T-helper 2 cell (primary cell): ENCODE measurements at places on chromosomes 6 and 20.

GRCh38 chr6:38493931-38494547 lies 145.7 kb downstream of the BTBD9 start:
- peak; percentile 66 for DNase-seq

- no peak for DNase-seq
Measured at GRCh38 chr6:110265273-110265672, 85.0 kb downstream of the CDC40 start.

DNA sequence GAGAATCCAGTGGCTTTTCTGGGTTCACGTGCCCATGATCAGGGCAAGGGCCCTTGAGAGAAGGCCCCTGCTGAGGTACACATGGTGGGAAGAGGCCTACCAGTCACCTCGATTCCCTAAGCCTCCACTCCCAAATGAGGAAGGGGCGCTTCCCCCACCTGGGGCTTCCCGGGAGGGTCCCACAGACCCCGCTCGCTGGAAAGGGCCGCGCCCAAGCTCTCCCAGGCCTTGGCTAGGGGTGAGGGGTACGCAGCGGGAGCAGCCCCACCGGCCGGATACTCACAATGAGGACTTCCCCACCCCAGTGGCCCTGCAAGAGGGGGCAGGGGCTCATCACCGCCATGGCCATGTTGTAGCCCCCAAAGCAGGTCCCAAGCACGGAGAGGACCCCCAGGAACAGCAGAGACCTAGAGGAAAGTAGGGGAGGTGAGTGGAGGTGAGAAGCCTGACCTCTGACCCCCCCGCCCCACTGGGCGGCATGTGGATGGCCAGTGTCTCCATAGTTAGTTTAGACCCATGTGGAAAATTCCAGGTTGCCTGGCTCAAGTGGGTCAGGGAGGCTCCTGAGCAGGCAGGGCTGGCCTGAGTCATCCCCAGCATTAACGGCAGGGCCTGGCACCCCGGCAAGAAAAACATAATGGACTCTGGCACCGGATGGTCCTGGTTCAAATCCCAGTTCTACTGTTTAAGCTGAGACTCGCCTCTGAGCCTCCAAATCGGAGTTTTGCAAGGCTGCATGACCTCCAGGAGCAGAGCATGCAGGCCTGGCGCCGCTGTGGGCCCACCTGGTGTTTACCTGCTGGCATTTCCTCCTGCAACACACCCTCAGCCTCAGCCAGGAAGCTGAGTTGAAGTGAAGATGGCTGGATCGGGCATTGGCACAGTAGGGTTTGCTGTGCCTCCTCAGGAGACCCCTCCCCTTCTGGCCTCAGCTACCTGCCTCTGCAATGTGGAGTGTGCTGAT lies 6.6 kb downstream of the SLC52A3 start:
- no peak for DNase-seq

- DNase-seq: no peak
Measured at GRCh38 chr6:15736297-15736696, 73.5 kb upstream of the DTNBP1 start.

GRCh38 chr6:31575335-31575901 lies at the start of gene TNF:
Gene TNF (plus strand): TSS chr6:31575565. CDS start chr6:31575742, 177 bp downstream.
- peak; percentile 77 for DNase-seq

- no peak for DNase-seq
Measured at GRCh38 chr6:41638002-41638934, at the start of gene MDFI. Gene MDFI (plus strand): TSS chr6:41638468. CDS start chr6:41638750, 282 bp downstream.

- DNase-seq: no peak
Measured at GRCh38 chr6:7195339-7196018, 87.7 kb downstream of the RREB1 start.

- DNase-seq: no peak
Measured at GRCh38 chr6:30991891-30992290, 8.4 kb downstream of the MUC21 start.

GRCh38 chr6:158367816-158368215 lies 55.6 kb downstream of the TULP4 start:
- DNase-seq: no peak

- no peak for DNase-seq
Measured at GRCh38 chr6:140809694-140810101, 1323.0 kb upstream of the GJE1 start.

DNA sequence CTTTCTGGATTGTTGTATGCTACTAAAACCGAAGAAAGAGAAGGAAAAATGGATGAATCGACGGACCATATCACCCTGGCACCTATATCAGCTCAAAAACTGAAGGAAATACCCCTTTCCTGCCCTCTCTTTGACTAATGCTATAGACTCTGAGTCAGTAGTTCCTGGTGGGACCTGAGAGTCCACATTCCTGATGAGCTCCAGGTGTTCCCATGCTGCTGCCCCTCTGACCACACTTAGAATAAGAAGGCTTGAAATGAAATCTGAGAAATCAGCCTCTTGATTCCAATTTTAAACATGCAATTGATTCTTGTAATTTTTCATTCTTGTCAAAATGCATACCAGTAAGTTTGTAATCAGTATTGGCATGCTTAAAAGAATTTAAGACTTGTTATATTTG lies 75.2 kb downstream of the PRL start:
- no peak for DNase-seq

GRCh38 chr6:50966986-50967385 lies 148.3 kb downstream of the TFAP2B start:
- no peak for DNase-seq

DNA sequence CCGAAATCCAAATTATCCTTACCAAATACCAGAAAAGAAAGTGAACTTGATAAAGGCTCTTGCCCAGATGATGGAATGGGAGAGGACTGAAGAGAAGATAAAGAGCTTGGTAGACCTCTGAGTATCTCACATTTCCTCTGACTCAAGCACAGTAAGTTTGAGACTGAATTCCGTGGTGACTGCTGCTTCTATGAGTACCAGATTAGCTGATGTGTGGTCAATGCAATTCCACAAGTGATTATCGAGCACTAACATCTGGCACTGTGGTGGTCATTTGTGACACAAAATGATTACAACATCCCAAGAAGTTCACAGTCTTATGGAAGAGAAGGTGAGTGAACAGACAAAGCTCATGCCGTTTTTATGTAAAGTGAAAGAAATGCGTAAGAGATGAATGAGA lies 2.6 kb upstream of the RPS6KA2 start:
- no peak for DNase-seq

DNA sequence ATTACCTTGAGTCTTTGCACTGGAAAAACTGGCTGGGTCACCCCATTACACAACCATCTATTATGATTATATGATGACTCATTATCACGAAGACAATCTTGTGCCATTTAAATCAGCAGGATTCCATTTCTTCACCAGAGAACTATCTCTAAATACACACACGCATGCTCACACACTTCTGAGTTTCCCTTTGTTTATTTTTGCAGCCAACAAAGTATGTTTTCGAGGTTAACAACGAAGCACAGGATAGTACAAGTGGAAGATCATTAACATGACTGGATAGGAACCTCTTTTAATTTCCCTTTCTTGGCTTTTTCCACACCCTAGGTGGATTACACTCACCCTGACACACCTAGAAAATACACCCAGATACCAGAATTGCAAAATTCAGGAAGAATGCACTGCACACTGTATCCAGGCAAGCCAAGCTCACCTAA lies 18.9 kb downstream of the PERP start:
- no peak for DNase-seq

DNA sequence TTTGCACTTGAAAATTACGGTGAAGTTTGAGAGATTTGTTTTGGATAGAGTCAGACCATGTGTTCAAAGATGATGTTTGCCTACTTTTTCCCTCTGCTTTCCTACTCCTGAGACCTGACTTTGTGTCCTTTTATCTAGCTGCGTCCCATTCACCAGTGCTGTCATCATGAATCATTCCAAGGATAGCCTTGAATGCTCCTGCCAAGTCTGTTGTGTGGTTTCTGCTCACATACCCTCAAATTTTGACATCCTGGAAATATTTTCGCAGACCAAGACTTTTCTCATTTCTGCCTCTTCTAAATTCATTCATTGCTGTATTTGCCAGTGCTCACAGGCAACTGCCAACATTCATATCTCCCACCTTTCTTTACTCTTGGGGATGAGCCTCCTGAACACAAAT lies 175.9 kb upstream of the SCGN start:
- DNase-seq: no peak

GRCh38 chr20:15992564-15992963 lies 580.7 kb downstream of the KIF16B start:
- no peak for DNase-seq

- DNase-seq: no peak
Measured at GRCh38 chr20:62042025-62042820, 23.5 kb downstream of the TAF4 start.

DNA sequence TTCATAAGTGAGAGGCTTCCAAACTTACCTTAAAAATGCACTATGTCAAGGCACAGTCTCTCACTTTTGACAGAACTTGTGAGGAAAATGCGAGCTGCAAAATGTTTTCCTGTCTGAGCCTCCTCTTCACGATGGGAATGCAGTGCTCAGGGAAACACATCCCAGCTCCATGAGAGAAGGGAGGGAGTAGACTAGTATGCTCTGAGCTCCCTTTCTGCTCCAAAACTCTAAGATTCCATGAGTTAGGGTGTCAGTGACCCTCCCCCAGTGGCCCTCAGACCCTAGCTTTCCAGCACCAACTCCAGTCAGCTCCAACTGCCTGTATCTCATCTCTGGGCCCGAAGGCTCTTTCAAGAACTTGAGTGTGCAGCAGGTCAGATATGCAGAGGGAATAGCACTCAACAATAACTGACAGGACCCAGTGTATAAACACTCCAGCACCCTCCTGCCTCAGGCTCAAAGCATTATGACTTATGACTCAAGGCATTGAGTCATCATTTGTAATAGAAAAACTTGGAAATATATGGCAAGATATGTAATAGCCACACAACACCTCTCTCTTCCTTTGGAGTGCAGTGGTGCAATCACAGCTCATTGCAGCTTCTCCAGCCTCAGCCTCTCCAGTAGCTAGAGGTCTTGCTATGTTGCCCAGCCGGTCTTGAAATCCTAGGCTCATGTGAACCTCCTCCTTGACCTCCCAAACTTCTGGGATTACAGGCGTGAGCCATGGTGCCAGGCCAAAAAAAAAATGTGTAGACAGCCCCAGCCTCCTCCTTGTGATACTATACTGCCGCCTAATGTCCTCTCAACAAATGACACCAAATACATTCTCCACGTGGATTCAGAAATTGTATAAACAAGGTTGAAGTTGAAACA lies 16.7 kb upstream of the ENTPD6 start:
- peak; percentile 51 for DNase-seq

- no peak for DNase-seq
Measured at GRCh38 chr6:74519163-74519562, 686.7 kb downstream of the COL12A1 start.

DNA sequence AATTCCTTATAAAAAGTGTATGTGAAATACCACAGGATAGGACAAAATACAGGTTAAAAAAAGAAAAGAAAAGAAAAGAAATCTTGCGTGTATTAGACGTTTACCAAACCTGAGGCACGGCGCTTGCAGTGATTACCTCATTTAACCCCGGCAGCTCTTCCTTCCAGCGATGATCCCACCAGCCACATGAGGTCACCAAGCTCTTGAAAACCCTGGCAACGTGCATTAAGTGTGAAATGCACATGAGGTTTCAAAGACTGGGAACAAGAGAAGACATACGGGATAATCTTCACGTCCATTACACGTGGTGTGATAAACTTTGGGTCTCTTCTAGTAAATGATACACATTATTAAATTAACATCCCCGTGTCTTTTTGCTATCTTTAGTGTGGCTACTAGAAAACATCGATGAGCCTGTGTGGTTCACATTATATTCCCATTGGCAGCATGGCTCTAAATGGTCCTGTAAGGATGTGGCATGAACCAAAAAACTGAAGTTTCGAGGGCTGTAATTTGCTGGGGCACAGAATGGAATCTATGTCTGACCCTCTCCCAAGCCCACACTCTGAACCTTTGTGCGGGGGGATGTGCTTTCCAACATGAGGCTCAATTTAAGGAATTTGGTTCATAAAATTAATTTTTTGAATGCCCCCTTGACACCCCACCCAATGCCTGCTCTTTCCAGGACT lies 59.2 kb upstream of the THBS2 start:
- DNase-seq: no peak

DNA sequence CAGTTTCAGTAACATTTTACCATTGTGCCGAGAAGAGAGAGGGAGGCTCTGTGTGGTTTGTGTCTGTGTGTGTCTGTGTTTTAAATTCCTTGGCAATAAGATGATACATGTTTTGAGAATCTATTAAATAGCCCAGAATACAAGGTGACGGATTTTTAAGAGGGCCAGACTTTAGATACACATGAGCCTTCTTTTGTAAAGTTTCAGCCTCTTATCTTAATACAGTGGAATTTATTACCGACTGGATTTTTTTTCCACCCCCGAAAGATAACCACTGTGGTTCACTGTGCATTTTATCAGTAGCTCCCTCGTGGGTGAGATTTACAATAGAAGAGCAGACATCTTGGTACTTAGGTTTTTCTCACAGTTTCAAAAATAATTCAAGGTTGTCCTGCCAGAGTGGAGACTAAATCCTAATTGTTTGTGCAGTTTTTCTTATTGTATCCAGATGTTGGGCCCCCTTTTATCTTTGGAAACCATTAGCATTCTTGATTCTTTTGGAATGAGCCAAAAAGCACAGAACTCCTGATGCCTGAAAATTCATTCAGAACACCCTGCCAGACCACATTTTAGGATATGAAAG lies 49.9 kb downstream of the STK4 start:
- no peak for DNase-seq

DNA sequence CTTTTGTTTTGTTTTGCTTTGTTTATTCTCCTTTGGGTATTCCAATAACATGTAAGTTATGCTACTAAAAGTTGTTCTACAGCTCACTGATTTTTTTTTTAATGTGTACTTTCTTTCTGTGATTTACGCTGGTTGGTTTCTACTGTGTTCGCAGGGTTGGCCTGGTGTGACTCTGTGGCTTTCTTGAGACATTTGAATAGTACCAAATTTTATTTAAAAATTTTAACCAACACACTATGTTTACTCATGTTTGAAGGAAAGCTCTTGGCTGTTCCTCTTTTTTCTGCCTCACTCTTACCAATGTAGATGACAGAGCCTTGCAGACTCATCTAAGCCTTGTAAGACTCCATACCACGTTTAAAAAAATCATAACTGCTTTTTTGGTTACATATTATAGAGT lies 1784.9 kb upstream of the DEFB115 start:
- no peak for DNase-seq

- DNase-seq: no peak
Measured at GRCh38 chr6:43171707-43172103, 636 bp downstream of the SRF start.

GRCh38 chr6:167226383-167226685 lies 64.8 kb upstream of the UNC93A start:
- no peak for DNase-seq

- DNase-seq: no peak
Measured at GRCh38 chr20:58389324-58389967, 417 bp downstream of the VAPB start.

- DNase-seq: no peak
Measured at GRCh38 chr6:4377603-4378002, 242.2 kb upstream of the ECI2 start.

DNA sequence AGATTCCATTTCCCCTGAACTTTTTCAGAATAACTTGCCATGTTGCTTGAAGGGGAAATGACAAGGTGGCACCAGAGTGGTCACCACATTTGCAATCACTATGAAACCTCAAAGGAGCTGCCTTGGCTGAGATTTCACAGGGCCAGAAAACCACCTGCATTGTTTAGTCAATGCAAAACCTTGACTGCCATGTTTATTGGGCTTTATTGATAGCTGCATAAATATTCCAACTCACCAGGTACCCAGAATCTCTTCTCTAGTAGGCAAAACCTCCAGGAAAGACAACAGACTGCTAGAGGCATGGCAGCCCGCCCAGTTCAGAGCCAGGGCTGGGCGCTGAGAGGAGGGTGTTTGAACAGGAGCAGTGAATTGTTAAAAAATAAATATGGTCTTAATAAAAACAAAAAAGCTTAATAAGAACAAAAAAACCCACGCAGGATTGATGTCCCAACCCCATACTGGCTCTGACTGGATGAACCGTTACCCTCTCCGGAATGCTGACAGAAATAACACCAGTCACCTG lies 375.6 kb downstream of the ZFAND3 start:
- DNase-seq: no peak
